OCI-M1 (cell line): ENCODE measurements at places on chromosomes 5 and 9.
A peak's percentile ranks its signal among the peaks of the same experiment; 100 is the strongest.

DNA sequence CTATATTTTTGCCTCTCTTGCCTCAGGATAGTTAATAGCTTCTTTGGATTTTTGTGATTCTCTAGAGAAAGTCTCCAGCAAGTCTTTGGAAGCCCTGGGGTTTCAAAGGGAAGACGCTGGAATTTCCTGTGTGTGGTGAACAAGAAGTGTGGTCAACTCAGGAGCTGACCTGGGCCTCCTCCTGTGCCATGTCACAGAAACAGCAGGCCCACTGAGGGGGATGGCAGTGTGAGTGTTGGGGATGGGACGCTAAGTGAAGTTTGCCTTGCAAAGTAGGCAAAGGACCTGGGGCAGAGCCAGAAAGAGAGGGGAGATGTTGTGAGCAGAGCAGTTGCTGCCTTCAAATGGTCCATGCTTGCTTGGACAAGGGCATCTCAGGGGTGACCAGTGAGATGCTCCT is 226.3 kb downstream of the DMRT2 start:
- no peak for DNase-seq

DNA sequence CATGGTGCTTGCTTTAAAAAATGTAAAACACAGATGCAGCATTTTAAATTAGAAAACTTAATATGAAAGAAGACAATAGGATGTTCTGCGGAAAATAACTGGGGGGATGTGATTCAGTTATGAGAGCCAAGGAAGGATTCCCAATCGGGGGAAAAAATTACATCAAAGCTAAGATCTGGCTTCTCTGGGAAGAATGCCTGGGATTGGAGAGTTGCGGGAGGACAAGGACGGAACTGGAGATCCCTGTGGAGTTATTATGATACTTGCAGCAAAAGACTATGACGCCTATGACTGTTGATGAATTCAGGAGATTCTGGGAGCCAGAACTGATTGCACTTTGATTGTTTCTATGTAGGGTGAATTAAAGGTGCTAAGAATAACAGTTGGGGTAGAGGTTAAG is 24.6 kb downstream of the MTX3 start:
- DNase-seq = no peak

DNA sequence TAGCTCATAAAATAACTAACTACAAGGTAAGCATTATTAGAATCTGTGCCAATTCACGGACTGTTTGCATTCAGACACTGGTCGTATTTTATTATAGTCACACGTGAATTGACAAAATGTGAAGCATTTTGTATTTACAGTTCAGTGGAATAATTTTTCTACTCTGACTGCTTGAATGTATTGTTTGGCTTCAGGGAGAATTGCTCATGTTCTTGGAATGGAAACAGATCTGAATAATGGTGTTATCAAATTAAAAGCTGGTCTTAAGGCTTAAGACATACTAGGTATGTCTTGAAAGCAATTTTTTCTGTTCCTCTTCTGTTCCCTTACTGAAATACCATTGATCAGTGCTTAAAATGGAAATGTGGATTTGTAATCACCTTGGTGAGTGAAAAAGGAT is 543.7 kb upstream of the TLE4 start:
- no peak for DNase-seq

DNA sequence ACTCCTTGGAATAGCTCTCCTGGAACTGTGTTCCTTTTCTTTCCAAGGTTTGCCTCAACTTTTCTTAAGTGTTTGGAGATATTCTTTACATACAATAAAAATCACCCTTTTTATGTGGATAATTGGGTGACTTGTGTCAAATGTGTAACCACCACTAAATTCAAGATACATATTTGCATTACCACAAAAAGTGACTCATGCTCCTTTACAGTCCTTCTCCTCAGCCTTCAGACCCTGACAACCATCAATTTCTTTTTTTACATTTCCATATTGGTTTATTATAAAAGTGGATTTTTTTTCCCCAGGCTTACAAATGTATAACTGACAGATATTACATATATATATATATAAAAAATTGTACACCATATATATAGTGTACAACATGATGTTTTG is 372.0 kb upstream of the KCNN2 start:
- DNase-seq = no peak

DNA sequence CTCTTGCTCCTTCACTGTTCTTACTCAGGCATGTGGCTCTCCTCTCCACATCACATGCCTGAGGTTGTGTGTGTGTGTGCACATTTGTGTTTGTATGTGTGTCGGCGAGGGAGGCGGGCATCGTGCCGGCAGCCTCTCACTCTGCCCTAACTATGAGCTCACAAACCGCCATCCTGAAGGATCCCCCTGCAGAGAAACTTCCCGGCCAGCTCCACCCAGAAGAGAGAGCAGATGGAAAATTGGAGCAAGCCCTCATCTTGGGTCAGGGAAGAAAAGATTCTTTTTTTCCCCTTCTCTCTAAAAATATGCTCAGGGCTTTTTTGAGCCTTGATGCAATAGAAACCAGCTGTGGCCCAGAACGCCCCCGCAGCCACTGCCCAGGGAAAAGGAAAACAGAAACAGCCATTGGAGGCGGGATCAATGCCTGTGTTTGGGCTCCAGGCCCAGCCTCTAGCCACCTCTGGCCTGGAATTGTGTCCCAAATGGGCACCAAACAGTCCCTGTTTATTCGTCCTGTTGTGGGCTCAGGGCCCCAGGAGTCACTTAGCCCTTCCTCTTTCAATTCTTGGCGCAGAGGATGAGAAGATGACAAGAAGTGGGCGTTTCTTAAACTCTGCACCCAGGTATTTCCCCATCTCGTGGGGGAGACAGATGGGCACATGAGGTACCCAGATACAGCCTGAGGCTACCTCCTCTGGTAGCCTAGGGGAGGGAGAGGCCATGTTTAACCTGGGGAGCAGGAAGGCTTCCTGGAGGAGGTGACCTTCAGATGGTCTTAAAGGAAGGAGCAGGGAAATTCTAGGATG is 151.5 kb downstream of the RGS3 start:
- DNase-seq = no peak

DNA sequence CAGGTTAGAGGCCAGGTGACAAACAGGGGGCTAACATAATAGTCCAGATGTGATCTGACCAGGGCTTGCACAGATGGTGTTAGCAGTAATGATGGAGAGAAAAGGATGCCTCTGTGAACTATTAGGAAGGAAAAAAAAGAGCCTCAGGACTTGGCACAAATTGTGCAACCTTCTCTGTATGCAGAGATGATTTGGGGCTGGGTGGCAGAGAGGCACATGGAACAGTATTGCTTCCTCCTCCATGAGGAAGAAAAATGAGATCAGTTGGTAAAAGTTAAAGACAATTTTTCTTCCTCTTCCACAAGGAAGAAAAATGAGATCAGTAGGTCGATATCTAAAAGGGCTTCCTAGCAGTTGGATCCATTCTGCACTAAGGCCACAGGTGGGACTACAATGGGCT is 13.9 kb upstream of the ANXA6 start:
- no peak for DNase-seq

- DNase-seq = no peak
These were observed 551 bp downstream of the N4BP3 start for GRCh38 chr5:178113841-178114324.

DNA sequence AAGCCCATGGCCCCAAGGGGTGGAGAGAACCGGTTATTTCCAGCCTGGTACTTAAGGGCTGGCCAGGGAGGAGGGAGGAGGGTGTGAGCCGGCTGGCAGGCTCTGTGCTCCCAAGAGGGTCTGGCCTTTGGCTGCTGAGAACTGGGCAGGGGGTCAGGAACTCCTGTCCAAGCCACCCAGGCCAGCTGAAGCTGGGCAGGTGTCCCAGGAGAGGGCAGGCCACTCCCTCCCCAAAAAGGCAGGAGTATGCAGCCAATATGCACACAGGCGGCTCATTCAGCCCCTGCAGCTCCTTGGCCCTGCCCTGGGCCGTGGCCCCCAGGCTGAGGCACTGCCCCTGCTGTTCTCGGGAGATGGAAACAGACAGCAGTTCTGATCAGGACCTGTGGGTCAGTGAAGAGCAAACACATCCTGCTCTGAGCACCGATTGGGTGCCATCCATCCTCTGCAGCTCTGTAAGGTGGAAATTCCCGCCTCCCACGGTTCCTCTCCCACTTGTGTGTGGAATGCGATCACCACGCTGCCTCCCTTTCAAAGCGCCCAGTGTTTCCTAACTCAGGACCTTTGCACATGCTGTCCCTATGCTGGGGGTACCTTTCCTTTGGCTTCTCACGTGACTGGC is 17.1 kb upstream of the KIF12 start:
- DNase-seq = no peak

DNA sequence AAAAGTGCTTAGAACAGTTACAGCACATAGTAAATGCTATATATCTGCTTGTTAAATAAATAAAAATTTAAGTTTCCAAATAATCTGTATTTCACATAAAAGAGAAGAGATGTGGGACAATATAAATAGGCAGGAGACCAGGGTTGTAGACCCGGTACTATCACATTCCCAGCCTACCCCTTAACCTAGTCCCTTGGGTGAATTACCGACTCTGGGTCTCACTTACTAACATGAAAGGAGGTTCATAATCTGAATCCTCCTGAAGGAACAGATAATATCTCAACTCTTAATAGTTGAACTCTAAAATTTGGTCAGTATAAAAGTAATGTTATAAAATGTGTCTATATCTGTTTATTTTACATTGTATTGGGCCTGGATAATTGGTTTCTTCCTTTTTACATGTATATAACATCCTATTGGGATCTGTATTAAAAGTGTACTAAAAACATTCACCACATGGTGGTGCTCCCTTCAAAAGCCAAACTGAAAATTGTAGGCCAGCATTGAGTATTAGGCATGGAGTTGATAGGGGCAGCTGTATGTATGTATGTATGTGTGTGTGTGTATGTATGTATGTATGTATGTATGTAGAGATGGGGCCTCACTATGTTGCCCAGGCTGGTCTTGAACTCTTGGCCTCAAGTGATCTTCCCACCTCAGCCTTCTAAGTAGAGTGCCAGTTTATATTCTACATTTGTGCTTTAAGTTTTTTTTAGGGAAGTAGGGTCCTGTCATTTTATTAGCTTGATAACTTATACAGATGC is 64.2 kb upstream of the ABL1 start:
- DNase-seq = peak; percentile 83

DNA sequence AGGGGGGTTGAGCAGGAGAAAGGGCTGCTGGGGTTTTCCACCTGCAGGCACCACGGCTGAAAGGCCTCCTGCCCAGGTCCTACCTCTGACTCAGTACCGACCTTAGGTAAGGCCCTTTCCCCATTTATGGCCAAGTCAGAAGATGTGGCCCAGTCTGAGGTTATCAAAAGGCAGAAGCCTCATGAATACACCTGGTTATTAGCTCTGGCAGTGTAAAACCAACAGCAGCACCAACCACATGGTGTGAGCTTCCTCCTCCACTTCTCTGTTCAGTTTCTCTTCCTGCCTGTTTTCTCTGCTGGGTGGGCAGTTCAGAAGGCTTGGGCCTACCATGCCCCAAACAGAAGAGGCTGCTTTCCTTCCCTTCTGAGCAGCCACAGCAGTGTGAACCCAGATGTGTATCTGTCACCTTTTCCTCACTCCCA is 86.9 kb downstream of the UGCG start:
- no peak for DNase-seq

DNA sequence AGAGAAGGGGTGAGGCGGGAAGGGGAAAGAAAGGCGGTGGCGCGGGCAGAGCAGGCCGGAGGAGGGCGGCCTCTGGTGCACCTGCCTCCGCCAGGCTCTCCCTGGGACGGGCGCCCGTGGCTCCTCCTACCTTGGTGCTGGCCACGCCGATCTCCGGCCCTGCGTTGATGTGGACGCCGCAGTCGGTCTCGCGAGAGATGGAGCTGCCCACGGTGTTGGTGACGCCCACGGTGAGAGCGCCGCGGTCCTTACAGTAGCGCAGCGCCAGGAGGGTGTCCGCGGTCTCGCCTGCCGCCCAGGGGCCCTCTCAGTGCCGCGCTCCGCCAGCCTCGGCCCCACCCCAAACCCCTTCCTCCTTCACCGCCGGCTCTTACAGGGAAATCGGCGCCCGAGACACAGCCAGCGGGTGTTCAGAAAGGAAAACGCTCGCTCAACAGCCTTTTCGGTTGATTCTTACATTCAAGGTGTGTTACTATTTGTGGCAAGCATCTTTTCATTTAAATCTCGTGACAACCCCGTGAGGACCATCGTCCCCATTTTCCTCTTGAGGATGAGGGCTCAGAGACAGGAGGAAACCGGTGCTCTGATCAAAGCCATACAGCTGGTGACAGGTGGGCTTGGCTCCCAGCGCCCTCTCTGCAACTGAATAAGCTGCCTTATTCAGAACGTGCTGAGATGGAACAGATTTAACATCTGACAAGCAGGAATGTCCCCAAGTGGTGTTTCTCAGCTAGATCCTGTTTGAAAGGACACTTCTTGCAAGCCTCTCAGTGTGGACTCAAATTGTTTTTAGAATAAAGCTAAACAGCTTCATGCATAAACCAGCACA is 22.0 kb upstream of the MAPK9 start:
- DNase-seq = peak; percentile 72

GRCh38 chr9:135982499-135983207 is 21.5 kb upstream of the UBAC1 start:
- no peak for DNase-seq

DNA sequence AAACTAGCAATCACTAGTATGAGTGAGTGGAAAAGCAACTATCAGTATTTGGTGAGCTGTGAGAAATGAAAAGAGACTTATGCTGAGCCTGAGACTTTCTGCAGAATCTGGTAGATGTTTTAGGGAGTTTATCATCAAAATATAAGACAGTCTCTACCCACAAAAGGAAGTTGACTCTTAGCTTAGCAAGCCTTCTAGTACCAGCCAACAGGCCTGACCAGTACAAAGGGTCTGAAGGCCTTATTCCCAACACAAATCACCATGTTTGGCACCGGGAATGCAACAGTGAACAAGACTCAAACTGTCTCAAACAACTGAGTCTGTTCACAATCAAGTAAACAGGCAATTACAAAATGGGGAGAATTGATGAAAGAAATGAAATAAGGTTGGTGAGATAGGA is 244.4 kb downstream of the CWC27 start:
- no peak for DNase-seq

- no peak for DNase-seq
These were observed 23.2 kb upstream of the TBC1D9B start for GRCh38 chr5:179930788-179931473.

- DNase-seq = no peak
These were observed 616.1 kb downstream of the DTWD2 start for GRCh38 chr5:118371973-118372831.

DNA sequence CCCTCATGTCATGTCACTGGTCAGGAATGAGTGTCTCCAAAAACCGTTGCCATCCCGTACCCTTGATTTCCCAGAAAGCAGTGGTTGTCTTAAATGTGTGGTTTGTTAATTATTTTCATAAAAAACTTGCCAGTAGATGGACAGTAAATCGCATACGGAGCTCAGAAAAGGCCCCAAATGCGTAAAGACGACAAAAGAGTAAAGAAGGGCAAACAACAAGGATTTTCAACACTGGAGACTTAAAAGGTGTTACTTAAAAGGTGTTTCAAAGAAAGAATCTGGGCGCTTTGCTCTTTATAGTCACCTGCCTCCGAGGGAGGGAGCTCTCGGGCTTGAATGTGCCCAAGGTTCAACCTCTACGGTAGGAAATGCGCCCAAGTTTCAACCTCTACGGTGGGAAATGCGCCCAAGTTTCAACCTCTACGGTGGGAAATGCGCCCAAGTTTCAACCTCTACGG is 734 bp downstream of the KIF27 start:
- DNase-seq = peak; percentile 84

- DNase-seq = no peak
These were observed 914 bp upstream of the CD72 start for GRCh38 chr9:35618854-35619799.

GRCh38 chr9:93657331-93658111 is 81.1 kb downstream of the PHF2 start:
- DNase-seq = no peak
